ENCODE measurements at places on chromosomes 3 and 15.

GRCh38 chr3:12544652-12545472 is 437 bp downstream of the MKRN2OS start:
- DNase-seq, result no peak

GRCh38 chr3:72079369-72079872 is 294.5 kb upstream of the PROK2 start:
- no peak for DNase-seq

GRCh38 chr3:90121326-90121725 is 1013.9 kb downstream of the EPHA3 start:
- no peak for DNase-seq

DNA sequence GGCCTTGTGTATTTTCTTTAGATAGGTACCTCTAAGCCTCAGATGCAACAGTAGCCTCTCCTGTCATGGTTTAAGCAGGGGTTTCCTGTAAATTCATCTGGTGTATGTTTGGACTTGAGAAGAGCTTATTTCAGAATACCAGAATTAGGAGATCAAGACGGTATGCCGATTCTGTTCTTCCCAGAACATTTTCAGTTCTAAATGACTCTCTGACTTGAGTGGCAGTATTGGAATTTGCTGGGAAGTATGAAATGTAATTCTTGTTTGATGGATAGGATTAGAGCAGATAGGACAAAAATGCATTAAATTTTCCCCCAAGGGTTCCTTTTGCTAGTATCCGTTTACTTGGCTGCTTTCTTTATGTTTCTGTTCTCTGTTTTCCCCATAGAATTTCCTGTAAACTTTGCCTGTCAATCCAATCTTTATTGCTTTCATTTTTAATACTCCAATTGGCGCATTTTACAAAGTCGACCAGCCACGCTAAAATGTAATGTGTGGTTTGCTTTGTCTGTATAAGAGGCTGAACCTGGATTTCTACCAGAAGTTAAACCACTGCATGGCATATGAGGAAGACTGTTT is 612.2 kb downstream of the RBMS3 start:
- DNase-seq, result no peak

GRCh38 chr3:13137941-13138832 is 65.0 kb upstream of the IQSEC1 start:
- DNase-seq, result no peak

- DNase-seq, result peak; percentile 59
These were observed 39.3 kb downstream of the C2CD4B start for GRCh38 chr15:62125773-62126172.

GRCh38 chr3:147616998-147617619 is 207.9 kb downstream of the ZIC1 start:
- no peak for DNase-seq

DNA sequence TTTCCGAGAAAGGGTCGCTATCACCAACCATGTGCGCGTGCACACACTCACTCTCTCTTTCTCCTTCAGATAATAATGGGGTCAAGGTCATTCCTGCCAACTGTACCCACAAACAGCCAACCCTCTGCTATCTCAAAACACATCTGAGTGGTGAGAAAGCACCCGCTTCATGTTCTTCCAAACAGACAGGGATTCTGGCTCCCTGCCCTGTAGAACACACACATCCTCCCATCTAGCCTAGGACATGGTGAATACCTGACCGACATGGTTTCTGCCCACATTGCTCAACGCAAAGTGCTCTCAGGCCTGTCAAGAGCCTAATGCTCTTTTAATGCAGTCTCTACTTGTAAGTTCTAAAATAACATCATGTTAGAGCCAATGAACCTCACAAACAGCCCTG is 302.2 kb downstream of the FOXP1 start:
- DNase-seq, result no peak

DNA sequence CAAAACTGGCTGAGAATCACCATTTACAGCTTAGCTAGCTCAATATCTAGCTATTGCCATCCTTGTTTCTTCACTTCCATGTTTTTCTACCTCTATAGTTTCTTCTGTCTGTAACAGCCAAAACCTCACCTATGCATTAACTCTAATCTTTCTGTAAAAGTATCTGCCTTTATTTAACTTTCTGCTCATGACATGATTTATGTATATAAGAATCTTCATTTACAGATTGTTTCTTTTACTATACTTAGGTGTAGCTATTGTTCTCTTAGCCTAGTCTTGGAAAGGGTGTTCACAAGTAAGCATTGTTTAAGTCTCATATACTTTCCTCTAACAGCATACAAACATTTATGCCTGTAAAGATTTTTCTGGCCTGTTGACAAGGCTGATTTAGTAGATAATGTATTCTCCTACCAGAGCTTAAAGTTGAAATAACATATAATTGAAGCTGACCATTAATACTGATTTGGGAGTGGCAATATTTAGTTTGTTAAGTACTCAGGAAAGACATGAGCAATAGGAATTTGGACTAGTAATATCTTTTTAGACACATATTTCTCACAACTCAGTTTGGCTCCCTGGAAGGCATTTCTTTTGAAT is 9.4 kb downstream of the FILIP1L start:
- no peak for DNase-seq

DNA sequence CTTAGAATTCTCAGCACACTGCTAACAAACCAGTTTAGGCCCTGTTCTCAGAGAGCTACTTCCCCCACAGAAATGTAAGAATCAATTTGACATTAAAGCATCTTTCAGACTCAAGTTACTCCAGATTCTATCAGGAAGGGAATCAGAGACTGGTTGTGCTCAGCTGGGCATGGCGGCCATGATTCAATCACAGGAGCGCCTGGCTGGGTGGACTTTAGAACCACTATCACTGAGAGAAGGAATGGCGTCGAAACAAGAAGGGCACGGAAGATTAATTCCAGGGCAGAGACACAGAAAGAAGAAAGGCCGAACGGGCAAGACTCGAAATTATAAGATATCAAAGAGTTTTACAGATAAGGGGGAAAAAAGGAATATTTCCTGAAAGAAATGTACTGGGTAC is 6.2 kb downstream of the TNIK start:
- DNase-seq, result no peak

DNA sequence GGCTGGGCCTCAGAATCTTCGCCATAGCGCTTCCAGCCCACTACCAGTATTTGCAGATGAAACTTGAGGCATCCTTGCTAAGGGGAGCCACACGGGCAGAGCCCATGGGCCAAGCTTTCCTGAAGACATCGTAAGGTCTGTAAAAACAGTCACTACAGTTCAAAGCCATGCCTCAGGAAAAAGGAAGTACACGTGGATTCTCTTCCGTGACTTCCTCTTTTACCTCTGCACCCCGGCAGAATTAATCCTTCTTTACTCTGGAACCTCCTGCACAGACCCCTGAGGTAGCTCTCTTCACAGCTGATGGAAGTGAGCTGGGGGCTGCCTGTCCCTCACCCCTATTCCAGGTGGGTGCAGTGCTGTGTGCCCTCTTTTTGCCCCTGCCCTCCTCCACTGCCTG is 129.2 kb downstream of the CHDH start:
- DNase-seq, result no peak

GRCh38 chr15:33089878-33090757 is 104.4 kb downstream of the FMN1 start:
- DNase-seq, result peak; percentile 57

GRCh38 chr3:76078101-76078500 is 292.8 kb upstream of the ZNF717 start:
- DNase-seq, result no peak

DNA sequence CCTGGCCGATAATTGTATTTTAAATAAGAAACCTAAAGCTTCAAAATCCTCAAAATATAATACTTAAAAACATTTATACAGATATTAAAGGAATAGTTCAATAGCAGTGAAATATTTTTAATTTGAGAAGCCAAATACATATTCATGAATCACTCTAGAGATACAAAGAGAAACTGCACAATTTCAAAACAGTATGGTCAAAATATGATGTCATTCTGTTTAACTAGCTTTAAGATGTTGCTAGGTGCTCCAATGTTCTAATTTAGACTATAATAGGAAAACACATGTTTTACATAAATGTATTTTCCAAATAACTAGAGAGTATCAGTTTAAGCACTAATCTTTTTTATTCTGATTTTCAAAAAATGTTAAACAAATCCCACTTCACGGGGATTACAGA is 10.3 kb upstream of the NRROS start:
- no peak for DNase-seq

DNA sequence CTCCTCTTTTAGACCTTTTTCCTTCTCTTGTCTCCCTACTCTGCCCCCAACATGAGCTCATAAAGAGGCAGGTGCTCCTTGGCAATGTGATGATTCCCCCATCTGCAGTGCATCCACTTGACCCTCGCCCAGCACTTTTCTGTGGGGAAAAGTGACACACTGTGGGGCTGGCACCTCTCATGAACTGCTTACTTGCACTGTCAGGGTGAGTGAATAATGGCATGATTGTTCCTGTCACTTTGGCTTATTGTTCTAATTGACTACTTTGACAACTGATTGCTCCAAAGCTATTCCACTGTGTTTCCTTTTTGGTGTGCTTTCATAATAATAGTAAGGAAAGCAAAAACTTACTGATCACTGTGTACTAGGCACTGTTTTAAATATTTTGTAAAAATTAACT is 253.3 kb upstream of the SUCLG2 start:
- no peak for DNase-seq

DNA sequence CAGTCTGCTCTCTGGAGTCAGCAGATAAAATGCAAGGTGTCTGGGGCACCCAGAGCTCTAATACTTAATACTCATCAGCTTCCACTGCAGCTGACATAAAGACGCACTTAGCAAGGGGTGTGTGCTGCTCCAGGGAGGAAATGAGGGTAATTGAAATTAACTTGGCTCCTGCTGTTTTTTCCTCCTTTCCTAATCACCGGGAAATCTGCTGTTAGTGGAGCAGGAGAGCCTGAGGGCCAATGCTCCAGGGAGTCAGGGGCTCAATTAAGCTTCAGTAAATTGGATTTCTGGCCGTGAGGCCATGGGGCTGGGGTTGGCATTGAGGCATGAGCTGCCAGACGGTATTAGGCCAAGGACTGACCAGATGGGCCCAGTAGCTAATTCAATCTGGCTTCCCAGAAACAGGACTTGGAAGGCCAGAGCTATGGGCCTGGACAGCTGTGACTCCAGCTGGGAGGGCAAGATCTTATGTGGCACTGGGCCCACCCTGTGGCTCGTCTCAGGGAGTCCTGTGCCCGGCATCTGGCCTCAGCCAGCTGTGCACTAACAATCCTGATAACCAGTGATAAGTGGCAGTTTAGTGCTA is 30.7 kb upstream of the CHRNB4 start:
- DNase-seq, result no peak

- no peak for DNase-seq
These were observed 871.2 kb upstream of the NR2F2 start for GRCh38 chr15:95459273-95459672.

- no peak for DNase-seq
These were observed 107.3 kb downstream of the SLMAP start for GRCh38 chr3:57863380-57863779.
